Fibroblast of pulmonary artery (primary cell): ENCODE measurements at places on chromosomes 7 and 10.

DNA sequence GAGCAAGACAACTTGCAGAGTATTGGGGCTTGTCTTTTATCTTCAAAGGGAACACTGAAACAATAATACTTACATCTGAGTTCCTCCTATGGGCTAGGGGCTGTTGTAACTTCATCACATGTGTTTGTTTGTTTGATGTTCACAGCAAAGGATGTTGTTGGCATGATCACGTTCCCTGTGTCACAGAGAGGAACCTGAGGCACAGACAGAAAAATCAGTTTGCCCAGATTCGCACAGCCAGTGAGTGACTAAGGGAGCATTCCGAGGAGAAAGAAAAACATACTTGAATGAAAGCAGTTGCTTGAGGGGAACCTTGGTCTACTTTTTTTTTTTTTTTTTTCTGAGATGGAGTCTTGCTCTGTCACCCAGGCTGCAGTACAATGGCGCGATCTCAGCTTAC is 87.2 kb upstream of the PFKP start:
- no peak for DNase-seq

DNA sequence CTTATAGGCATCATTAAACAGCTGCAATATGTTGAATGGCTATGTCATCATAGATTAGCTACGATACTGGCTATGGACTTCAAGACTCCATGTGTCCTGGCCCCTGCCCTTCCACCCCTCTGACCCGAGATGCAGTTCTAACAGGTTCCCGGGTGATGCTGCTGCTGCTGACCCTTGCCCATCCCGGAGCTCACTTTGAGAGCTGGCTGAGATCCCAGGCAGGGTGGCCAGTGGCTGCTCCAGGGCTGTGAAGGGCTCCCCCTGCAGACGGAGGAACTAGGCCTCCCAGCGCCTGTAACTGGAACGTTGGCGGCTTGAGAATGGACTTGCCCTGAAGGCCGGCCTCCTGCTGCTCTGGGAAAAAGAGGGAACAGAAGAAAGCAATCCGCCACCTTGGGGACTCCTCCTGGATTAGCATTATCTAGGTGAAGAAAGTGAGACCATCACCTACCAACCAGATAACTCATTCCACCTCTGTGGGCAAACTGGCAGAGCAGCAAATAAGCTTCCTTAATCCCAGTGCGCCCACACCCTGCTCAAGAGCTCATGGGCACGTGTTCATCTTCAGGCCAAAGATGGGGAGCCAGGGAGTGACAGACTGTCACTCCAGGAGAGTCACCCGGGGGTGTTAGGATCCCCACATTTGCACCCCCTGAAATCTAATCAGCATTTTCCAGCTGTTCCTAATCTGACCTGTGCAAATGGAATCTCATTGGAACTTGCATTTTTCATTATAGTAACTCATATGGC is 56.8 kb downstream of the PARP12 start:
- DNase-seq: peak; percentile 56

DNA sequence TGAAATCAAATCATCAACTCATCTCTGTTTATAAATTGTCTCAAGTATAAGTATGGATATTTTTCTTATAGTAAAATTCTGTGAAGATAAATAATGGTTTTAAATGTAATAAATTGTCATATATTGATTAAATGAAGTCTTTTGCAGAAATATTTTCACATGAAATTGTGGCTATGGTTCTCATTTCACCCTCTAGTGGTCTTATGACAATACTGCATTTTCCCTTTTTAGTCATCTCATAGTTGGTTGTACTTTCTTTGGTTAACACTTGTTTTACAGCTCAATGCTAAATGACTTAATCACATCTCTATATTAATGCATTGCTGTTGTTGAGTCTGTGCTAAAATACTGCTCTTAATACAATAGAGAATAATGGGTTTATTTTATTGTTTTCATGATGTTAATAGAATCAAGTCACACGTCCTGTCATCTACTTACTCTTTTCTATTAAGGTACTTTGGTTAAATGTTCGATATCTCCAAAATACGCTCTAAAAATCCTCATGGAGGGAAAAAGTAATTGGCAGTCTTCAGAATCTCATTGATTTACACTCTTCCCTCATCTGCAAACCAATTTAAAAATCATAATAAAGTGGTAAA is 38.0 kb upstream of the CACNA2D1 start:
- DNase-seq: peak; percentile 57

- DNase-seq: no peak
Observed at GRCh38 chr10:122657729-122658128, 41.9 kb downstream of the C10orf120 start.

GRCh38 chr7:81080553-81080952 is 161.7 kb upstream of the SEMA3C start:
- no peak for DNase-seq

- peak; percentile 67 for DNase-seq
Observed at GRCh38 chr7:75739796-75740672, 1.3 kb upstream of the HIP1 start.

- DNase-seq: no peak
Observed at GRCh38 chr7:16929146-16929762, 47.5 kb upstream of the AGR3 start.

DNA sequence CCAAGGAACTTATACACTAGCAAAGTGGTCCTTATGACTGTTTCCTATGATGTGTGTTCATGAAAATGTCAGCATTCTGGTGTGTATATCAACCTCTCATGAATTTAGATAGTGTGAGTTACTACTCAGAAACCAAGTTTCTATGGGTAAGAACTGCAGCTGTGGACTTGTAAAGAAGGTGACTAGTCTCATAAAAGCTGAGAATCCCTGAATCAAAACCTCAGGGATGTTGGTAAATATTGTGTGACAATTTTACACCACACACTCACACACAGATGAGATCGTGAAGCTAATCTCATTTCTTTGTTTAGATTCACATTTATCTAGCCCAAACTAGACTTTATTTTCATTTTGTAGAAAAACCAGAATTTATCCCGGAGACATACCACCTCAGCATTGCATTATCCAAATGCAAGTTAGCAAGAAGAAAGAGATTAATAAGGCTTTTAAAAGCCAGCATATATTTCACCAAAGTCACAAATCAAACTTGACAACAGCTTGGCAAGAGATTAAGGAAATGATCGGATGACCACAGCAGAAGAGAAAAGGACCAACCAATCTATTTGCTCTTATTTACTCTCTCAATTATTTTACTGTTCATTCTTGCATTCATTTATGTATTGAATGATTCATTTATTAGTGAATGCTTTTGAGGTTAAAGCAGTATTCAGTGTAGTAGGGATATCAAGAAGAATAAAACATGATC is 92.9 kb downstream of the PLXDC2 start:
- no peak for DNase-seq

DNA sequence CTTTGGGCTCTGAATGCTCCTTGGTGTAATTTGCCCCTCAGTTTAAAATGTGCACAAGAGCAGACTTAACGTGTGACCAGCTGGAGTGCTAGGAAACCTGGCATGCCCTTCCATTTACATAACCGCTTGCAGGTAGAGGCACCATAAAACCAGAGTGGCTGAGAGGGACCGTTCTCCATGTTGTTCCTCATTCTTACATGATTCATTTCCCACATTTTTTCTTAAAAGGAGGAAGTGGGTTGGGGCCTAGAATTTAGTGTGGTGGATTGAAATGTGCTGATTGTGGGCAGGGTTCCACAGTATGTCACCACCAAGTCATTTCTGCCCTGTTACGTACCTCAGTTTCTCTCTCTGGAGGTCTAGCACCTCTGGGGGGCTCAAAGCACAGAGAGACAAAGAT is 375.8 kb upstream of the VSTM2A start:
- DNase-seq: no peak
